ENCODE measurements at places on chromosomes 12 and 14.

DNA sequence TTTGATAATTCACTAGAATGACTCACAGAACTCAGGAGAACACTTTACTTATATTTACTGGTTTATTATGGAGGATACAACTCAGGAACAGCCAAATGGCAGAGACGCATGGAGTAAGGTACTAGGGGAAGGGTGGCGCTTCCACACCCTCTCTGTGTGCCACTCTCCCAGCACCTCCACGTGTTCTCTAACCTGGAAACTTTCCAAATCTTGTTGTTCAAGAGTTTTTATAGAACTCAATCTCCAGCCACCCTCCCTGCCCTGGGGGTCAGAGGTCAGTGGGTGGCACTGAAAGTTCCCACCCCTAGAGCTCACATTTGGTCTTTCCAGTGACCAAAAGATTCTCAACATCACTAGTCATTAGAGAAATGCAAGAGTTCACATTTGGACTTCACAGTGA is 13.2 kb downstream of the TRIM9 start:
- DNase-seq, result no peak

DNA sequence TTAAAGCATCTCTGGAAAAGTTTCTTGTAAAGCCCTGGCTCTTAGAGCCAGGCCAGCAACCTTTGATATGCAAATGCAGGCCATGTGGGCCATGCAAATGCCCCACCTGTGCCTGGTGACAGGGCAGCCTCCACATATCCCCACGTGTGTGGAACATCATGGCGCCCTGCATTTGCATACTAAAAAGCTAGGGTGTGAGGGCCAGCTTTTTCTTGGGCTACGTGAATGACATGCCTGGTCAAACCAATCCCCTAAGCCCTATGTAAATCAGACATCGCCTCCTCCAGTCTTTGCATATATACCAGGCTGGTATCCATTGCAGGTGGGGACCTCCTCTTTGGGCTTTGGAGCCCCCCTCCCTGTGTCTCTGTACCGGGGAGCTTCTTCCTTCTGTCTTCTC is 6.4 kb downstream of the CSRP2 start:
- DNase-seq, result no peak

- peak; percentile 24 for DNase-seq
Measured at GRCh38 chr14:95597784-95598211, 62.9 kb downstream of the GLRX5 start.

- DNase-seq, result no peak
Measured at GRCh38 chr12:102299731-102300130, 102.1 kb upstream of the PMCH start.

DNA sequence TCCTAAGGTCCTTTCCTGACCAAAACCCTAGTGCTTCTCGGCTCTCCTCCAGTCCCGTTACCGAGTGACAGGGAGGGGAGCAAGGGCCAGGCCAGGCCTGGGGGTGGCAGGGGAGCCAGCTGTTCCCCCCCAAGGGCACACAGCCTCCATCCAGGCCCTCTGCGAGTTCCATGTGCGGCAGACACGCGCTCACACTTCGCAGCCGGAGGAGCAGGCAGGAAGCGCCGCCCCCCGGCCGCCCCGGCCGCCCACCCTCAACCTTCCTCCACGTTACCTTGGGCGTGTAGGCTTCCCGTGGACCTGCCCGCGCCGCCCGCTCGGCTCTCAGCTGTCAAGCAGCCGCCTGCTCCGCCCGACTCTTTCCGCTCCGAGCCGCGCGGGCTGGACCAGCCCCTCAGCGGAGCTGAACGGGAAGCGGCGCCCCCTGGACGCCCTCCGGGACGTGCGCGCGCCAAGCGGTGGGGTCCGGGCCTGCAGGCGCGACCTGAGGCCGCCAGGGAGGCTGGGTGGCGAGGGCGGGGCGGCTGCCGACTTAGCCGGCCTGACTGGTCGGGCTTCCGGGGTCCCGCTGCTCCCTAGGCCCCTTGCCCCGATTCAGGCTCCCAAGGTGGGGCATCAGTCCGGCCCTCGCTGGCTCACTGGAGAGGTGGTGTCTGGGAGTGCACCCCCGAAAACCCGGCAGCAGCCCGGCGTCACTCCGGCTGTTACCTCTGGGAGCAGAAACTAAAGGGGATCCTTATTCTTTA is at the start of gene CRACR2A:
CRACR2A (minus strand) TSS at position 369 of the 746 bp plus-strand sequence. CDS start 56,110 bp downstream, outside the sequence.
- peak; percentile 72 for DNase-seq

DNA sequence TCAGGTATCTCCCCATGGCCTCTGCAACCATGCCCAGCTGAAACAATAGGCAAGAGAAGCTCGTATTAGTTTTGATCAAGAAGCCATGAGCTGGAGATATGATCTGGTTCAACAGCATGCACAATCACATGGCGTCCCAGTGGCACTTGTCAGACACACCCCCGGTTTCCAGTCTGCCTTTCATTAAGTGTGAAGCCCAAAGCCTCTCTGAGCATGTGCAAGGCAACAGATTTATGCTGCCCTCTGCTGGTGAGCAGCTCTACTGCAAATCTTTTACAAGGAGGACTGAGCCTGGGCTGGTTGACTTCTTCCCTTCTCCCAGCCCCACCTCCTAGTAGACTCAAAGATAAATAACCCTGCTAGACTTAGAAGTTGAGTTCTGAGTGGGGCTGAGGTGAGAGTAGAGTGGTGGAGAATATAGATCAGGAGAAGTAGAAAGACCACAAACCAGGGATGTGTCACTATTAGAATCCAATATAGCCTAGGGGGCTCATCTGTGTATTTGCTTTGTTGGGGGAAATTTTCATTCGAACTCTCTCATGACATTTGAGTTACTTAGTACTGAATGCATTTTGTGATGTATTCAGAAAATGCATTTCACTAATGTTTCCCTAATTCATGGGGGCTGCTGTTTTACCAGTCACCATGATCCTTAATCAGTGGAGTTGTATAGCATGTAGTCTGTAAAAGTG is 53.7 kb upstream of the MBIP start:
- DNase-seq, result peak; percentile 68

DNA sequence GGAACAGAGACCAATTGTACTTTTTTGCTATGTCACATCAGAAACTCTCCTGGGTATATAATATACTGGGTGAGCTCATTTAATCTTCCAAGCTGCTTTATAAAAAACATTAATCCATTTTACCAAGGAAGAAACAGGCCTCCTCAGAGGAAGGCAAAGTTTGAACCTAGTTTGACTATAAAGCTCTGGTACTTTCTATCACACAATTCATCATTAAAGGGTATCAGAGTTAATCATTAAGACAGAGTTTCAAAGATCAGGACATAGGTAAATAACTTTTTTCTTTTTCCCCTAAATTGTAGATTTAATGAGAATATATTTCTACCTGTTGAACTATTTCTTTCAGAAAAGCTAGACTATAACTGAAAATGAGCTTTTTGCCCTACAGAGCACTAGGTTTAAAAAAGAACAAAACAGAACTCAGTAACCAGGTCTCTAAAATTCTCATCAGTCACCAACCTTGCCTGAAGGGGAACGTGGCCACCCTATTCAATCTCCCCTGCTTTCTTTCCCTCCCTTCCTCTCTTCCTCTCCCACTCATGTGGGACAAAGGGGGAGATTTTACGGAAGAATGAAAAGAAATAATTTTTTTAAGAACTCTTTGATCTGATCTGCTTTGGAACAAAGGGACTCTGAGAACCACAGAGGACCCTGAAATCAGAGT is 18.6 kb downstream of the FBXO21 start:
- DNase-seq, result no peak

DNA sequence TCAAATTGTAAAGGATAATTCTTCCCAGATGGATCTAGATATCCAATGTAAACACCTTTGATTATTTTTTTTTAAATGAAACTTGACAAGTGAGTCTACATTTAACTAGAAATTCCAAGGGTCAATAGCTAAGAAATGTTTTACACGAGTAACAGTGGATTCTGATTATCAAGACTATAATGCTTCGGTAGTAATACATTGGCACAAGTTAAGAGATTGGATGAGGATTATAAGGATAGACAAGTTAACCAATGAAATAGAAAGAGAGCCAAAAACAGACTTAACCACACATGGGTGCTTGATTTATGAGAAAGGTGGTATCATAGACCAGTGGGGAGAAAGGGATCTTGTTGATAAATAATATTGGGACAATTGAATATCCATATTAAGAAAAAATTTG is 40.3 kb upstream of the PCED1B start:
- no peak for DNase-seq

DNA sequence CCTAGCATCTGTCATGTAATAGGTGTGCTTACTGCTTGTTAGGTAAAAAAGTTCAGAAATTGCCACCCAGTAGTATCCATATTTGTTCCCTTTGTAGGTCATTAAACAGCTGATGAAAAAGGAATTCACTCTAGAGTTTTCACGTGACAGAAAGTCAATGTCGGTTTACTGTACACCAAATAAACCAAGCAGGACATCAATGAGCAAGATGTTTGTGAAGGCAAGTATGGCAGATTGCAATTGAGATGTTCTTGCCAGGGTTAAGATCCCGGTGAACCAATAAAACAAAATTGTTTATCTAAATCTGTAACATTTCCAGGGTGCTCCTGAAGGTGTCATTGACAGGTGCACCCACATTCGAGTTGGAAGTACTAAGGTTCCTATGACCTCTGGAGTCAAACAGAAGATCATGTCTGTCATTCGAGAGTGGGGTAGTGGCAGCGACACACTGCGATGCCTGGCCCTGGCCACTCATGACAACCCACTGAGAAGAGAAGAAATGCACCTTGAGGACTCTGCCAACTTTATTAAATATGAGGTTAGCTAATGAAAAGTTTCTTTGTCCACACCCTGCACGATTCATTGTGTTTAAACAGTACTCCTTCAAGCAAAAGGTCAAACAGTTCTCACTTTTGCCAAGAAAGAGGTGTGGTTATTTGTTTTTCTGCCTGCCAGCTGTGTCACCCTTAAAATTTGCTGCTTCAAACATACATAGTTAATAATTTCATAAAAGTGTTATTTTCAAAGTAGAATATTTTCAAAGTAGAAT is 58.3 kb downstream of the ATP2A2 start:
- DNase-seq, result no peak

DNA sequence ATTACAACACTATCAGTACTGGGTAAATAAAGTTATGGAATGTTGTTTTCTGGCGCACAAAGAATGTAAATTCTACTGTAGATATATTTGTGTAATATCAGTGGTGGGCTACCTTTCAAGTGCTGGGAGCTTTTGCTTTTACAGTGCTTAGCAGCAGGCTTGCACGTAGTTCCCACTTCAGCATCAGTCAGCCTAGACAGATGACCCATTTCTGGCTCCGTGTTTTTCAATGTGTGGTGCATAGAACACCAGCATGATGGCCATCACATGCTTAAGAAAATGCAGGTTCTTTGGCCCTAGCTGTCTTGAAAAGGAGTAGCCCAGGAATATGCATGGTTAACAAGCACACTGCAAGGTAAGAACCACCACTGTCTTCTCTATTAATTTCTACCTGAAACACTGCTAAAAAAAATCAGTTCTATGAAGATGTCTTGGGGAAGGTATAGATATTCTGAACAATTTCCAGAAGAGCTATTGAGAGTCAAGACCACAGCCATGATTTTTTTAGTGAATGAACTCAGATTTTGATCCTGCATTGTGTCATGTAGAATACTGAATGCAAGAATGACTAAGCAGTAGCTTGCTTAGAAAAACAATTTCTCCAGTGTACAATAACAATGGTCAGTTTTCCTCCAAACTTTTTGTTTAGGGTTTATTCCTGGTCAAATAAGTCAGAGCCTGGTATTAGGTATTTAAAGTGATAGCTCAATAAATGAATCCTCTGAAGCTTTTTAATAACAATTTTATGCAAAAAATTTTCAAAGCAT is 195.7 kb downstream of the AKAP6 start:
- no peak for DNase-seq

GRCh38 chr14:89473989-89474388 is 57.0 kb upstream of the FOXN3 start:
- peak; percentile 36 for DNase-seq

DNA sequence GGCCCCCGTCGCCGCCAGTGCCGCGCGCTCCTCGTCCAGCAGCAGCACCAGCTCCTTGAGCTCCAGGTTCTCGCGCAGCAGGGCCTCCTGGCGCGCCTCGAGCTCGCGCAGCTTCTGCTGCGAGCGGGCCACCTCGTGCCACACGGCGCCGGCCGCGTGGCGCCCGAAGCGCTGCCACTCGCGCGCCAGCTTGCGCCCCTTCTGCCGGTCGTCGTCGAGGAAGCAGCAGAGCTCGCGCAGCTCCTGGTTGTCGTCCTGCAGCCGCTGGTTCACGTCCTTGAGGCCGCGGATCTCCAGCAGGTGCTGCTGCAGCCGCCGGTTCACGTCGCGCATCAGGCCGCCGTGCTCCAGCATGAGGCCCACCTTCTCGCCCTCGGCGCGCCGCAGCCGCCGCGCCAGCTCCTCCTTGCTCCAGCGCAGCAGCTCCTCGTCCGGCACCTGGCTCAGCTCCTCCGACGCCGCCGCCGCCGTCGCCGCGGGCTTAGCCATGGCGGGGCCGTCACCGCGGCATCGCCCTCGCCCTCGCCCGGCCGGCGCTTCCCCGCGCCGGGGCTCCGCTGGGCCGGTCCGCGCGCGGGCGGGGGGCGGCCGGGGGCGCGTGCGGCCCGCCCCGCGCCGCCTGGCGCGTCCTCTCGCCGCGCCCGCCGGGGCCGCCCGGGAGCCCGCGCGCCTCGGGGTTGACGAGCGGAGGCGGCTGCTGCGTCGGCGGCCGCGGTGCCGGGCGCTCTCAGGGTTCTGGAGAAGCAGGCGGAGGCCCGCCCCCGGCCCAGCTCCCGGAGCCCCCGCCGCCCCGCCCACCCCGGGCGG is at the start of gene CCDC85C:
CCDC85C (minus strand) TSS at position 737 of the 807 bp plus-strand sequence; CDS start at position 489, 248 bp downstream.
- DNase-seq, result peak; percentile 37

- peak; percentile 92 for DNase-seq
Measured at GRCh38 chr12:108804271-108804953, 53.0 kb downstream of the SSH1 start.

GRCh38 chr12:116474331-116474730 is 84.8 kb upstream of the MAP1LC3B2 start:
- peak; percentile 6 for DNase-seq

DNA sequence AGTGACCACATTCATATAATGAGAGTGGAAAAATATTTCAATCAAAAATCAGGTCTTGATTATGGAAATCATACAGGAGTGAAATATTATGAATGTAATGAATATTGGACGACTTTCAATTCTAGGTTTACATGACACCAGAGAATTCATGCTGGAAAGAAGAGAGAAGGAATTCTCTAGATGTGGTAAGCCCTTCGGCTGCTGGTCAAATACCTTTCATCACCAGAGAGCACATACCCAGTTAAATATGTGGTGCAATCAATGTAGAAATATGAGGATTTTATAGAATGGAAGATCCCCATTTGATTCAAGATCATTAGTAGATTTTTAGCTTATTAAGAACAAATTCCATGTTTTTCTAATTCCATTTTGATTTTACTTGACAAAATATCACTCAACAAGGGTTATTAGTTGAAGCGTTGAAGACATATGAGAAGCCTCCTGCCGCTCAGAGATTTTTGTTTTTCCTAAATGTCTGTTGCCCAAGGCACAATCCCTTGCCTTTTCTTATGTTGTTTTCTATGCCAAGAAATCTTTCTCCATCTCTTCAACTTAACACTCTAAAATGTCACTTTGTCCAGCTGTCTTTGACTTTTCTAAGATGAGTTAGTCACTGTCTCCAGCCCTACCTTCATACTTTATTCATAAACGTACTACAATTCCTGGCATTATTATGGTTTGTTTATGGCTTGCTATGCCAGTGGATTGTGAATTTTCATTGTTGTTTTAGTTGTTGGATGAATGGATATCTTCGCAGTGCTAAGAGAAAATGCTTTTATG is 72.8 kb upstream of the ZDHHC17 start:
- DNase-seq, result peak; percentile 91

- DNase-seq, result peak; percentile 65
Measured at GRCh38 chr12:124369055-124369826, 74.3 kb downstream of the RFLNA start.

- no peak for DNase-seq
Measured at GRCh38 chr12:131428091-131428685, 282.7 kb upstream of the SFSWAP start.

Data from fibroblast of skin of abdomen (primary cell).